ENCODE measurements at places on chromosomes 16 and 17.

DNA sequence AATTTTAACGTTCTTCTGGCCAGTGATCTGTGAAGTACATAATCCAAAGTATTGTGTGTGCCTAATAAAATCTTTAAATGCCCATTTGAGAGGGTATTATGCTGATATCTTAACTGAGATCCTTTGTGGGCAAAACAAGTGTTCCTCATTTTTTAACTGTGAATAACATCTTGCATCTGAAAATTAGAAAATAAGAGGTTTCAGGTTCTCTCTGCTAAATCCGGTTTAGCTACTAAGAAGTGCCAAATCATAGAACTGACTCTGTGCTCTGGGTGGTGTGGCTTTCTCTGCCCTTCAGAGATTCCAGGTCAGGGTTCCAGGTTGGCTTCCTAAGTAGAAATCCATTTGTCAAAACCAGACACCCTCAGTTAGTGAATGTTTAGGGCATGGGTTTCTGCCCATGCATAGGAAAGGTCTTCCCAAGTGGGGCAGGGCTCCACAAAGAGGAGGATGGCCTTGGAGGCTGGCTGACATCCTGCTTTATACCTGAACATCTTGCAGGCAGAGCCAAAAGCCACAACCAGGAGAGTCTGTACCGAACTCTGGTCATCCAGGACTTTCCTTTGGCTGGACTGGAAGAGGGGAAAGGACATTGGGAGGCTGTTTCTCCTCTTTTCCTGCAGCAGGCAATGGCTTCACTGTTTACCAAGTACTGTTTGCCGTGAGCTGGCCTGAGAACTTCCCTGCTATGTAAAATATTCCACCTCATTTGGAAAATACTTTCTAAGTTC, 8.5 kb downstream of the ALDH3A2 start:
- no peak for DNase-seq

GRCh38 chr17:33989361-33990148, 265.5 kb upstream of the CCL2 start:
- no peak for DNase-seq

GRCh38 chr17:73325527-73325842, 13.7 kb upstream of the CDC42EP4 start:
- no peak for DNase-seq

DNA sequence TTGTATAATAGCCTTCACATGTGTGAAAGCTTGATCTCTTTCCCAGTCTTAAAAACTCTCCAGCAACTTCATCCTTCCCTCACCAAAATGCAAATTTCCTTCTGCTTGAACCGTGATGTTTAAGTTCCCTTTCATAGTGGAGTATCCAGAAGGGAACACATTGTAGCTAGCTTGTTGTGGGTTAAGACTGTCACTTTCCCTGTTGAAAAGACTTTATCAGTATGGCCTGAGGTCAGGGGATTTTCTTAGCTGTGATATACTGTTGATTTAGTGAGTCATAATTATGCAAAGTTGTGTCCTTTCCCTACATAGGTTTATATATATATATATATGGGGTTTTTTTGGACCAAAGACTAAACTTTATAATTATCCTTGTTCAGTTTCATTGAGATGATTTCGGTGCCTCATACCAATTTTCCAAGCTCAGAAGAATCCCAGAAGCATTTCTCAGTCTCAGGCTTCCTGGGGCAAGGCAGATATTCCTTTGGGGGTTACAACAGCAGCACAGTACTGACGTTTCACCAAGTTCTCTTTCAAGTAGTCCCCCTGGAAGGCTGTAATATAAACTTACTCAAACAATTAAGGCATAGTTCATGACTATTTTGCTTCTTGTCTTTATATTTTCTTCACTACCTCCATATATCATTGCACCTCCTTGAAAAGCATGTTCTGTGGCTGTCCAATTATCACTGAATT, 35.7 kb downstream of the ESRP2 start:
- DNase-seq = no peak

- no peak for DNase-seq
These were observed 37.4 kb upstream of the EMP2 start for GRCh38 chr16:10617662-10618420.

DNA sequence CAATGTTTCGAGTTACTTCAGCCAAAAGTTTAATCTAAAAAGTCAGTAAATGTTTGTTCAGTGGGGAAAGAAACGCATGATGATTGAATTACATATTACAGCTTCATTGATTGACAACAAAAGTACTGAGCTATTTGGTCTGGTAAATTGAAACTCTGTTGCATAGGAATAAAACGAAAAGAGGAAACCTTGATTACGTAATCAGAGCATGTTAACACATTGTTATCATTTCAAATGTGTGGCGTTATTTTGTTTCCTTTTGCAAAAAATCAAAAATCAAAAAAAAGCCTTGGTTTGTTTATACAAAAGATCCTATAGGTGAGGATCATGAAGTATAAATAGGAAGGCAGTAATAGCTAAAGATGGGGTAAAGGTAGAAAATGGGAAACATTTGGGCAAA, 19.5 kb upstream of the CA10 start:
- DNase-seq = no peak

DNA sequence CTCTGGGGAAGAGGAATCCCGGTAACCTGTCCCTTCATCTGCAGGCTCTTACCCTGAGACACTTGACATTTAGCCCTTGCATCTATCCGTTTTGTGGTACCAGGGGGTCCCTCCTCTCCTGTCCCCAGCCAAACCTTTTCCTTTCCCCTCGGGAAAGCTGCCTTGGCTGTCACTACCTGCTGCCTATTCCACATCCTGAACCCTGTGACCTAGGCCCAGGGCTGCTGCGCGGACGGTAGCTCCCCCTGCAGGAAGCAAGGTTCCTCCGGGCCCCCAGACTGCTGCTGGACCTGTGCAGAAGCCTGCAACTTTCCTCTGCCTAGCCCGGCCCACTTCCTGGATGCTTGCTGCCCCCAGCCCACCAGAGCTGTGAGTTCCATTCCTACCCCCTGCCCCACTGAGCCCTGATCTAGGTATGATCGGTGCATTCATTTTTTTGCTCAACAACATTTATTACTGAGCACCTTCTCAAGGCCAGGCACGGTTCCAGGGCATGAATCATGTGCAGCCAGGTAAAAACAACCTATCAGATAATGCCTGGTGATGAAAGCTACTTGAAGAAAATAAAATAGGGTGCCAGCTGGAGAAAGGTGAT, 10.5 kb upstream of the ALDOA start:
- DNase-seq = peak; percentile 54

GRCh38 chr17:75752802-75753513, 12.0 kb downstream of the GALK1 start:
- no peak for DNase-seq

GRCh38 chr17:80363120-80363515, 51.8 kb upstream of the ENDOV start:
- no peak for DNase-seq

Measured in NCI-H524 (cell line).